Mesenteric fat pad (tissue), 1 donor: ENCODE measurements at places on chromosomes 4 and X. TPM values are rescaled to one million over a fixed set of nuclear protein-coding genes. Genes with fewer than 3 reads are reported as not detected.

The GALNTL6 gene
- 0.16 TPM for total RNA-seq

The GYPB gene
- total RNA-seq, result not detected

The ADAM29 gene
- not detected for total RNA-seq

The PABPC1L2A gene
- total RNA-seq, result not detected

The SLC35A2 gene
- 24.5 TPM for total RNA-seq

The KLB gene
- total RNA-seq, result 7.4 TPM

The ADH1A gene
- 11.8 TPM for total RNA-seq

The IGSF1 gene
- total RNA-seq, result 0.45 TPM

The CENPVL1 gene
- not detected for total RNA-seq

The FAM156A gene
- 31.8 TPM for total RNA-seq

The ESX1 gene
- not detected for total RNA-seq

The DMP1 gene
- total RNA-seq, result not detected

The LRAT gene
- 0.39 TPM for total RNA-seq

The ADGRG2 gene
- 7.1 TPM for total RNA-seq
